GM04503 (cell line): ENCODE measurements at places on chromosomes 4 and X.

- no peak for DNase-seq
These were observed 40.8 kb downstream of the DLG3 start for GRCh38 chrX:70485466-70485865.

- no peak for DNase-seq
These were observed 83.7 kb downstream of the FREM3 start for GRCh38 chr4:143616771-143617170.

DNA sequence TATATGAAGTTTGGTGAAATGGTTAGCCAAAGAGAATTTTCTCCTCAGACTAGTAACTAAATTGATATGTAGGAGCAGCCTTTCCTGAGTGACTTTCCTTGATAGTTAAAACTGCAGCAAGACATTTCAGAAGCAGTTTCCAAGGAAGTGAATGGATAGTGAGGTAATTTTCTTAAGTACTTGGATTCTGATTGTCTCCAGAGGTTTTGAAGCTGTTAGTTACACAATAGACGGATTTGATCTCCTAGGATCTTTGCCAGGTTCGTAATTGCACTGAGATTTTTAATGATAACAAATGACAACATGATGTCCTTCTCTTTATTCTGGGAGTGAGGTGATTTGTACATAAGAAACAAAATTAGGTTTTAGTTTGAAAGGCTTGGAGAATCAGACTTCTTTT is 29.2 kb downstream of the PRRG1 start:
- DNase-seq: no peak

- DNase-seq: no peak
These were observed 1500.0 kb downstream of the TECRL start for GRCh38 chr4:62909238-62909637.

DNA sequence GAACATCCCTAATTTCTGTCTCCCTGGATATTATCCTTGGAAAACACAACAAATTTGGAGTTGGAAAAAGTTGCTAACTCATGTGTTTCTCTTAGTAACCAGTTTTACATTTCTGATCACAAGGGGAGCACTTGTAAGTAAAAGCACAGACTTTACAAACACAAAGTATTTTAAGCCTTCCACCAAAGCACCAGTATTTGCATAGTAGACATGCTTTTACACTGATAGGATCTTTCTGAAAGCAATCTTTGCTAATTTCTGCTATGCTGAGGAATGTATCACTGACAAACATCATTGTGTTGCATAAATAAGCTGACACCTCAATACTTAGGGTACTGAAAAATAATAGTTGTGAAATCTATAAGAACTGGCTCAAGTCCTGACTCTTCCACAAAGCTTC is 100.6 kb downstream of the MID1 start:
- no peak for DNase-seq

- DNase-seq: no peak
These were observed 199.8 kb upstream of the ZIC3 start for GRCh38 chrX:137366018-137366633.

- DNase-seq: no peak
These were observed 44.1 kb upstream of the FRMD7 start for GRCh38 chrX:132171881-132172280.

DNA sequence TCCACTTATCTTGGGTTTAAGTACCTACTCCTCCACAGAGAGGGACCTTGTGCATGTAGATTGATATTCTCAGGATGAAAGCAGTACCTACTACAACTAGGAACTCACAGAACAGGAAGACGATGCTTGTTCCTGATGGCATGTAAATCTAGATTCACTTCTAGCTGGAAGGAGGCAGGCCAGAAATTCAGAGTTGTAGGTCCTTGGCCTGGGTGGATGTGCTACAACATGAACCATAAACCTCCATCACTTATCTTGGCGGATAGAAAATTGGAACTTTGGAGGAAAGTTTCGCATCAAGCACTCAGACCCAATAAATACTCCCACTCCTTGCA is 9.3 kb upstream of the SMIM20 start:
- DNase-seq: no peak

- no peak for DNase-seq
These were observed 72.5 kb downstream of the C4orf46 start for GRCh38 chr4:158599150-158599549.

DNA sequence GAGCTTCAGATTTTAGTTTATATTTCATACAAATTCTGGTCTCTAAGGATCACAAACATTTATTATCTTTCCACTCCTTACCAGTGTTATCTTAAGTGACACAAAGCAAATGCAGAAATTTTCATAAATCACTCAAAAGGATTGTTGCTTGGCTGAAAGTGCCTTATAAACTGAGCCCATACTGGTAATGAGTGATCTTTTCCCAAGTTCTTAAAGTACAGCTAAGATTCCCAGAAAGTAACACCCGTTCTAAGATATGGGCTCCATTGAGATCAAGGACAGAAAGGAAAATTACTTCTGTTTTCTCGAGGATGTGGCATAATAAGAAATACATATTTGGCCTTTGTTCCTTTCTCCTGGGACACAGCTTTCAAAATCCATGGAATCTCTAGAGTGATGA is 313.7 kb downstream of the ARHGAP24 start:
- DNase-seq: no peak

DNA sequence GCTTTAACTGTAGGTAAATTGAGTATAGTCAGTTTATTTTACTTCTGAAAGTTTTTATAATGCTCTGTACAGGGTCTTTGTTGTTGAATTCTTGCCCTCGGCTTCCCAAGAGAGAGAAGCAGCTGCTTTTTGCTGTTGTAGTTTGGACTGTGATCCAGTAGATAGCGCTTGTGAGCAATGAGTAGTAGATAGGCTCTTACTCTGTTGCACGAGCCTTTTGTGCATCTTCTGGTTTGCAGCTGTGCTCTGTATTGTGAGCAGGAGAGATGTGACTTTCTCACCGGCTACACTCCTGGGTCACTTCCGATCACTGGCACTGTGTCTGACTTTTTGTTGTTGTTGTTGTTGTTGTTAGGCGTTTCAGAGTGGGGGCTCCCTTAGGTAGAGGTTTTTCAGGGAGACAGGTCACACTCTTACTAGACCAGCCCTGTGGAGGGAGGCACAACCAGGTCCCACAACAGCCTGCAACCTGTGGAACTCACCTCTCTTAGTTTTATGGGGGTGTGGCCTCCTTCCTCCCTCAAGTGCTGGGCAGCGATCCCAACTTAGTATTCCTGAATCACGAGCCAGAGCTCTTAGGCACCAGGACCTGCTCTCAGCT is 822.1 kb upstream of the GALNTL6 start:
- DNase-seq: no peak

GRCh38 chr4:21474195-21474594 is 474.4 kb downstream of the KCNIP4 start:
- no peak for DNase-seq

DNA sequence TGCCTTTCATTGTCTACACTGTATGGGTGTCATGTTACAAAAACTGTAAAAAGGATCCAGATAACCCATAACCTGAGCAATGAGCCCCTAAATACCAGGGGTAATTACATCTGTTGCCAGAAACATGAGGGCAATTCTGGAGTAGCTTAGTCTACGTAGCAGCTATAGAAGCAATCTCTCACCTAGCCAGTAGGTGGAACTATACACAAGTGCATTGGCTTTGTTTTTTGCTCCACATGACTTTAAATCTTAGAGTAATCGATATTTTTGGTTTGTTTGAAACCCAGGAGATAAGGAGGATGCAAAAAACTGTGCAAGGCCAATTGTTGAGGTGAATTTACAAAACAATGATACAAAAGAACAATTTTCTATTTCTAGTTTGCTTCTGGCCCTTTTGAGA is 57.5 kb downstream of the GPR82 start:
- no peak for DNase-seq

GRCh38 chrX:103467156-103467555 is 52.1 kb downstream of the RAB40A start:
- no peak for DNase-seq

- DNase-seq: no peak
These were observed 68.6 kb upstream of the ADGRG2 start for GRCh38 chrX:19190902-19191301.

DNA sequence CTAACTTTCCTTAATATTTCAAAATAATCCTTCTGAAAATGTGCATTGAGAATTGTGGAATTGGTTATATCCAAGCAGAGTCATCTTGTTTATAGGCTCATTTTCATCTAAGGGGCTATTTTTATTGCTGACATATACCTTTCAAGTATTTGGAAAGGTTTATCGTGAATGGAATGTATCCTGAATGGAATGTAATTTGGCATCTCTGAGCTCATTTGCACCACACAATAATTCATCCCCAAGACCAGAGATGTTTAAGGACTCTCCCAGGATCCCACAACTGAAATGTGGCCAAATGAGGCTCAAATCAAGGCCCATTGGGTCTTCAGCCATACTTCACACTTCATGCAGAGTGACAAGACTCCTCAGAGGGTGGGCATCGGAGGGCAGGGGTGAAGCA is 7.5 kb upstream of the SETD7 start:
- no peak for DNase-seq

- no peak for DNase-seq
These were observed 650.3 kb upstream of the FAM241A start for GRCh38 chr4:111494971-111495370.

DNA sequence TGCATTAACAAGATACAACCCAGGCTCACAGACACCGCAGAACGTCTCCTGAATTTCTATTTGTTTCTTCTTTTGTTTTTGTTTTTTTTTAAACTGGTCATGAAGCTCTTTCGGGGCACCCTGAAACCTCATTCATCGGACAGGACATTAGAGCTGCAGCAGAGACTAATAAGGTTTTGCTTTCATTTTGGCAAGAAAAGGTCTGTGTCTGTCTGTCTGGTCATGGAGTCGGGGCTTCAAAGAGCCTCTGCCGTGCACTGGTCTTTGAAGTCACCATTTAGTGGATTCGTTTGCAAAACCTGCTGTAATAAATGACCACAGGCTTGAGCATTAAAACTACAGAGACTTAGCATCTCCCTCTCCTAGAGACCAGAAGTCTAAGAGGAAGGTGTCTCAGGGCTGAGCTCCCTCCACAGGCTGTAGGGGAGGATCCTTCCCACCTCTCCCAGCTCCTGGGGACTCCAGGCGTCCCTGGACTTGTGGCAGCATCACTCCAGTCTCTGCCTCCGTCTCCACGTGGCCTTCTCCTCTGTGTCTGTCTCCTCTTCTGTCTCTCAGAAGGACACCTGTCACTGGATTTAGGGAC is 247.5 kb downstream of the CRLF2 start:
- DNase-seq: no peak

GRCh38 chr4:32462944-32463343 is 1742.8 kb downstream of the PCDH7 start:
- DNase-seq: no peak

DNA sequence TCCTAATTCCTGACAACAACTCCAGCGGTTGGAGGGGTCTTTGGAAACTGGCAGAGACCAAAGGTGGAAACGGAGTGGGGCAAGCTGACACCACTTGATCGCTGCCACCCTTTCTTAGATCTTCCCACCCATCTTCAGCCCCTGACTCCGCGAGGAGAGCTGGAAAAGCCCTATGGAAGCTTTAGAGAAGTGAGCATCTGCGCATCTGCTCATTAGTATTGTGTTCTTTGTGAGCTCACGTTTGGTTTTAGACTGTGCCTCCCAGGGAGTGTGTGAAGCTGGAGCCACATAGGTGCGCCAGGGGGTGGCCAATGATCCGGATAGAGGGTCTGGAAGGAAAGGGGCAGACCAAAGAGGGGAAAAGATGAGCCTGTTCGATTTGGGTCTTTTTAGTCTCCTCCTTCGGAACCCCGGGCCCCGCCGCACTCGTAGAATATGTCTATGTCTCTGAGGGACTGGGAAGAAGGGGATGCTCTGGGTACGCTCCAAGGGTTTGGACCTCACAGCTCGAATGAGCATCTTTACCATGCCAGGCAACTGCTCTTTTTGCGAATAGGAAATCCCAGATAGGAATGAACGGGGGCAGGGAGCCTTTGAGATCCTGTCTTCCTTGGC is 578 bp upstream of the DKK2 start:
- DNase-seq: no peak

GRCh38 chrX:12229986-12230385 is 91.7 kb downstream of the FRMPD4 start:
- DNase-seq: no peak

DNA sequence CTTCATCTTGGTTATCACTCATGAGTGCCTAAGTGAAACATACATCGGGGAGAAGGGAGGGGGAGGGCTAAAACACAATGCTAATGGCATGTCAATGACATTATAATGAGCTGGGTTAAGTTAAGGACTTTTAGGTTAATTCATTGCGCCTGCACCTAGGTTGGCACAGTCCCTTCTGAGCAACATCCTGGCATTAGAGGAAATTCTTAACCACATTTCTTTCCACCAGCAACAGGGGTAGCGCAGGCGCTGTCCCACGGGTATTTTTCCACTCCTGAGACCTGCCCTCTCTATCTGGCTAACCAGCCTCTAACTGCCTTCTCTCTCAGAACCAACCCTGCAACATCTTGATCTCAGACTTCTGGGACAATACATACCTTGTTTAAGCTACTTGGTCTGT is 39.0 kb upstream of the PROM1 start:
- DNase-seq: no peak

- no peak for DNase-seq
These were observed 1038.3 kb downstream of the RAPGEF2 start for GRCh38 chr4:160141206-160141605.

GRCh38 chr4:21769404-21770147 is 179.0 kb downstream of the KCNIP4 start:
- no peak for DNase-seq
